DMS53 (cell line): ENCODE measurements at places on chromosomes 6 and 20.

- DNase-seq, result peak; percentile 15
Measured at GRCh38 chr20:16313917-16314316, 259.3 kb downstream of the KIF16B start.

DNA sequence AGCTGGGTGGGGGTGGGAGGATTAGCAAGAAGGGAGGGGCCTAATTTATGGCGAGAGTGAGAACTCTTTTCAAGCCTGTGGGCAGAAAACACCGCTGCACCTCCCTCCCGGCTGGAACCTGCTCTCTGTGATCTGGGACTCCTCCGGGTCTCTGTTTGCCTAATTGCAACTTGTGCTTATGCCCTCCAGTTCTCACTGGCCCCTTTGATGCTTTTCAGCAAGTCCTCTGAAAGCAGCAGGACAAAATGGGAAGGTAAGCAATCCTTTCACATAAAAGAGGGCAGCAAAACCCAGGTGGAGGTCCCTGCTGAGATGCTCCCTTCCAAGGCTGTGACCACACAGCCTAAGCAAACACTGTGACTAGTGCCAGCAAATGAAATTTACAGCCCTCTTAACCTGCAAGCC is 523.0 kb upstream of the FLRT3 start:
- DNase-seq, result peak; percentile 87

GRCh38 chr20:22438346-22438745 is 146.0 kb downstream of the FOXA2 start:
- DNase-seq, result no peak

- peak; percentile 63 for DNase-seq
Measured at GRCh38 chr6:67863346-67863745, 771.7 kb upstream of the ADGRB3 start.

DNA sequence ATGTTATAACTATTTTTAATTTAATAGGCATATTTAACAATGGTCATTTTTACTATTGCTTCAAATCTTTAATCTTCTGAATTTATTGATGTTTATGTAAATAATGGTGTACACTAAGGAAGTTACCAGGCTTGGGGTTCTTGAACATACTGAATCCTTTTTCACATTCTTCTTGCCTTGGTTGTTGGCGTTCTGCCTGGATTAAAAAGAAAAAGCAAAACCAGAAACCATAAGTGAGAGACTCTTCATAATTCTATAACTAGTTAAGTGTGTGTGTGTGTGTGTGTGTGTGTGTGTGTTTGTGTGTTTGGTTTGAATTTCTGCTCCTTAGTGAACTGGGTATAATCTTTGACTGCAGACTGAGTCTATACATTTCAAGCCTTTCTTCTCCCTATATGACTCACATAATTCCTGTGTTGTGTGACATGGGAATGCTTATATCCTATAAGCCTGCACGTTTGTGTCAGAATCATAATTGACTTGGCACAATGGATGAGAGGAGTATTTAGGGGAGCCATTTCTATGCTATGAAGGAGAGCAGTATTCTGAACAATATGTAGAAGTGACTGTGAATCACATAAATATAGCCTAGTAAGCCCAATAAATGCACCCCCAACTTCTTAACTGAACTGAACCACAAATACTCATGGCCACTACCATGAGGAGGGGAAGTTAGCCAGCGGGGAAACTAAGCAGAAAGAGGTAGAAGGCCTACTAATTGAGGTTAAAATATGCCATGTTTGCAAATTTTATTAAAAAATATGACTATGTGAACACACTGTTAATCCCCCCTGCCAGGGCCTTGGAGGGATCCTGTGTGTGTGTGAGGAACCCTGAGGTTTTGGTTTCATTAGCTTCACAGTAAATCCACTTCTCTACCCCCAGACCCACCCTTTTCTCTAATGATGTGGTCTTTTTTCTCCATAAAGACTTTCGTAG is 425.5 kb downstream of the BCKDHB start:
- no peak for DNase-seq

GRCh38 chr20:56391596-56392131 is 351 bp downstream of the AURKA start:
- peak; percentile 57 for DNase-seq

DNA sequence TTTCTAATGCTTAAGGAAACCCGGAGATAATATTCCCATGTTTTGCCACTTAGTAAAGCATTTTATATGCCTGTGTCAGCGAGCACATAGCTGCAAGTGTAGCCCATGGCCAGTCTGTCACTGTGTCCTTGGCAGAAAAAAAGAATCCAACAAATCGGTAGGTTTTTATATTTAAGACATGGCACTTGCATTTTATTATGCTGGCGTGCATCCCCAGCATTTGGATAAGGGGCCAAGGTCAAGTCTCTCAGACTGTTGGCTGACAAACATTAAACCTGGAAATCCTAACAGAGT is 1.2 kb upstream of the ZNF184 start:
- peak; percentile 31 for DNase-seq
